ENCODE measurements at places on chromosomes 7 and 10.

- DNase-seq, result no peak
Observed at GRCh38 chr7:137203351-137203750, 140.2 kb downstream of the PTN start.

- peak; percentile 97 for DNase-seq
Observed at GRCh38 chr7:48083114-48083830, 5.8 kb upstream of the UPP1 start.

DNA sequence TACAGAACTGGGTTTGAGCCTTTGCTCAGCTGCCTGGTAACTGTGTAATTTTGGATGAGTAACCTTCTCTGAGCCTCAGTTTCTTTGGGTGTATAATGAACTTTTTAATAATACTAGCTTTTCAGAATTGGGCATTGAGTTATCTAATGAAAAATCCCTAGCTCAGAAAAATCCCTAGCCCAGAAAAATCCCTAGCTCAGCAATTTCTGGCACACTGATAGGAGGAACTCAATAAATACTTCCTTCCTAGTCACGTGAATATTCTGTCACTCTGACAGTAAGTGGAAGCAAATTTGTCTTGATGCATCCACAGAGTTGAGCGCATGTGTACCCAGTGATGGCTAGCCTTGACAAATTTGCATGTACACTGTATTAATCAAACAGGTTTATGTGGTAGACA is 817.6 kb downstream of the XPNPEP1 start:
- DNase-seq, result no peak

GRCh38 chr7:2405601-2406345 is 2.4 kb downstream of the CHST12 start:
- DNase-seq, result no peak

DNA sequence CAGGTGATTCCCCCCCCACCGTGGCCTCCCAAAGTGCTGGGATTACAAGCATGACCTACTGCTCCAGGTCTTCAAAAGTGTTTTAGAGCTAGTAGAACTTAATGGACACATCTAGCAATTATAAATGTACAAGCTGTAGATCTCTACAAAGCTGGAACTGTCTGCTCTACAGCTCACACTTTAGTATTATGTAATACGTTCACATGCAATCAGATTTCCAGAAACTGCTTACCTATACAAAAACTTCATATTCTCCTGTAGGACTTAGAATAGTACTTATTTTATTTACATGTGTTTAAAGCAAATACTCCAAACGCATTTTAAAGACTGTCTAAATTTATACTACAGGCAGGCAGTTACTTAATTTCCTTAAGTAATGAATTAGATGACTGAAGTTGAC is 39.2 kb upstream of the ASL start:
- no peak for DNase-seq

DNA sequence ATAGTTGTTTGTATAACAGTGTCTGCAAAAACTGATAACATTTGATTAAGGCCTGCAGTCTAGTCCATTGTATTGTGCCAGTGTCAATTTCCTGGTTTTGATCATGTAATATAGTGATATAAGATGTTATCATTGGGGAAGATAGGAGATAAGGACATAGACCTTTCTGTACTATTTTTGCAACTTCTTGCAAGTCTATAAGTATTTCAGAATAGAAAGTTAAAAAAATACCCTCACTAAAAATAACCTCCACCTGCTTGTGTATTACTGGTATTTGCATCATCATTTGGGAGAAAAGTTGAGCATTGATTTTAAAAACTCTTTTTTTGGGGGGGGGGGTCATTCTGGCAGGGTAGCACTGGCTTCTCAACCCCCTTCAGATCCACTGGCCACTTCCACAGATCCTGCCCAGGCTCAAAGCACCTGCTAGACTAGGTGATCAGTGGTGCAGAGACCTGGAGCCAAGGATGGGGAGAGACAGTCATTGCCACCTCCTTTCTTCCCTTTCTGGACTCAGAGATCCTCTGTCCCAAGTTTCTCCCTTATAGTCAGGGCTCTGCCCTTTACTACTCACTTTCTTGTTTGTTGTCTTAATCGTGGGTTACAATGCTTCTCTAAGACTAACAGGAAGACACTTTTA is 103.0 kb downstream of the RBM20 start:
- no peak for DNase-seq

GRCh38 chr10:34786464-34786863 is 28.6 kb downstream of the PARD3 start:
- DNase-seq, result peak; percentile 29

- DNase-seq, result no peak
Observed at GRCh38 chr10:109824206-109824605, 99.1 kb downstream of the XPNPEP1 start.

All from H4 (cell line).